Stimulated activated CD4-positive, alpha-beta T cell treated with anti-CD3 and anti-CD28 coated beads, Interleukin-15, amount 100 ng/mL, for 48 hours (primary cell): ENCODE measurements at places on chromosomes 7 and 10.

DNA sequence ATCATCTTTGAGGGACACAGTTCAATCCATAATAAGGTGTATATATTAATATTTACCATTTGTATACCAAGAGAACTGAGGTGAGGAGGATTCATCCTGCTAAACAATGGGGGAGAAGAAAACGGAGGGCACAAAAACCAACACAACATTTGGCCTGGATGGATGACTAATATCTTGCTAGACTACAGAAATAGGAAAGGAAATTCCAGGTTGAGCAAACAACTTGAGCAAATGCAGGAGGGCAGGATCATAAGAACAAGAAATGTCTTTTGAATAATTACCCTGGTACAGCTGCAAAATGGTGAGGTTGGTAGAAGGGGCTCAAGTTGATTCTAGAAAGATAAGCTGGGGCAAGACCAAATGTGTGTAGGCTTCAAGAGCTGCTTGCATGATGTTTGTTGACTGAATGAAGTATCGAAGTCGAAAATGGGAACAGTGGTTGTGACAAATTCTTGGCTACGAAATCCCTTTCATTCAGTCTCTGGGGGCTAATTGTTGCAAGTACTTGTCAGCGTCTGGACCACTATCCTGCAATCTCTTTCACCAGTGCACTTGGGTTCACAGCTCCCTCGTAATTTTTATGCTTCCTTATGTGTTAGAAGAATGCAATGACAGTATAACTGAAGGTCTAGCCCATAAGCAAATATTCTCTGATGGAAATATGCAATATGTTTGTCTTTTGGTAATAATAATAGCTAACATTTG lies 176.2 kb downstream of the PTEN start:
- no peak for DNase-seq

GRCh38 chr10:10847387-10847786 lies 170.3 kb upstream of the CELF2 start:
- no peak for DNase-seq

DNA sequence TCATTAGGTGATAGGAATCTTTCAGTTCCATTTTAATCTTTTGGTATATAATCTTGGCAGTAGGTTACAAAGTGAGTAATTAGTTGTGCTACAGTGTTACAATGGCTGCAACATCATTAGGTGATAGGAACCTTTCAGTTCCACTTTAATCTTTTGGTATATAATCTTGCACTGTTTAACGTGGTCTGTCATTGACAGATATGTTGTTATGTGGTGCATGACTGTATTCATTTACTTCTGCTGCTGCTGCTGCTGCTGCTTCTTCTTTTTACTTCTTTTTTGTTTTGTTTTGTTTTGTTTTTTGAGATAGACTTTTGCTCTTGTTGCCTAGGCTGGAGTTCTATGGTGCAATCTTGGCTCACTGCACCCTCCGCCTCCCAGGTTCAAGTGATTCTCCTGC lies 28.6 kb downstream of the ST7 start:
- no peak for DNase-seq

- DNase-seq, result no peak
These were observed 41.3 kb upstream of the GLI3 start for GRCh38 chr7:42278344-42278743.

DNA sequence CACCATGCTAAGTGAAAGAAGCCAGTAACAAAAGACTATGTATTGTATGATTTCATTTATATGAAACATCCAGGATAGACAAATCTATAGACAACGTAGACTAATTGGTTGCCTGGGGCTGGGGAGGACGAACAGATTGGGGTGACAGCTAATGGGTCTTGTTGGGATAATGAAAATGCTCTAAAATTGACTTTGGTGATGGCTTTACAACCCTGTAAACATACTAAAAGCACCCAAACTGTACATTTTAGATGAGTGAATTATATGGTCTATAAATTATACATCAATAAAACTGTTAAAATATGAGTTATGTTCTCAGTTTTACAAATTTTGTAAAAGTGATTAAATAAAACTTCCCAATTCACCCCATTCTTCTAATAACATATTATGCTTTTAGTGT lies 261.5 kb downstream of the ELMO1 start:
- DNase-seq, result no peak

- DNase-seq, result no peak
These were observed 194.0 kb upstream of the AHR start for GRCh38 chr7:17104419-17104818.

DNA sequence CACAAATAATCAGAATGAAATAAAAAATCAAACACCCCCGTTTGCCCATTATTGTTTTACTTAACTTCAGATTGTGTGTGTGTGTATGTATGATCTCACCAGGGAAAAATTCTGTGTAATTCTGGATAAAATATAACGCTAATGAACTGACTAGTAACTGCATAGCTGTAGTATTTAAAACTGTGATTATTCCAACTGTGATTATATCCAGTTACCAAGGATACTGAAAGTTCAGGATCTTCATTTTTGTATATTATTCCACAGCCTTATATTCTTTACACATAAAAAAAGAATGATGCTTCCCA lies 2.9 kb downstream of the TWIST1 start:
- DNase-seq, result no peak

DNA sequence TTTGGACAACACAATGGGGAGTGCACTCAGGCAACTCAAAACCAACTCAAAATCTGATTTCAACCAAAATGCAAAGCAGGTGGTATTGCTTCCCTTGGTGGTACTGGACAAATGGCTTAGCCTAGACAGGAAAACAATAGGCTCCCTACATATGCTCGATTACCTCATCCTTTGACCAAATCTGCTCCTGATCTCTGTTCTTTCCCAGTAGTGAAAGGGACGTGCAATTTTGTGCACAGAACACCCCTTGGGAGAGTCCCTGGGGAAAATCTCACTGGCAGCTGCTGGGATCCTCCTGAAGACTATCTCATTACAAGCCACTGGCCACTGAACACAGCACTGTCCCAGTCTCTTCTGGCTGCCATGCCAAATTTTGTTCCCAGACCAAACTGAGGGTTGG lies 149.2 kb upstream of the VSTM2A start:
- no peak for DNase-seq
